HepG2 (cell line): ENCODE measurements at places on chromosomes 1 and 21. TPM values are rescaled to one million over a fixed set of nuclear protein-coding genes. Genes with fewer than 3 reads are reported as not detected.

CD1B gene
- not detected in 2 replicates for total RNA-seq

LYST gene
- total RNA-seq: 2.5 and 2.7 TPM in 2 replicates

TSPAN1 gene
- 1.2 and 1.7 TPM in 2 replicates for total RNA-seq

C1orf94 gene
- not detected in 2 replicates for total RNA-seq

SLC5A9 gene
- 12.5 and 42.0 TPM in 2 replicates for total RNA-seq

HTR6 gene
- 0.04 TPM in 1 of 2 replicates, not detected in the other for total RNA-seq

SYPL2 gene
- 0.24 and 0.25 TPM in 2 replicates for total RNA-seq

ACTL8 gene
- 0.64 and 1.0 TPM in 2 replicates for total RNA-seq

LCE5A gene
- total RNA-seq: not detected in 2 replicates

PGLYRP4 gene
- not detected in 2 replicates for total RNA-seq

PTPN14 gene
- 4.7 and 8.4 TPM in 2 replicates for total RNA-seq

NKAIN1 gene
- 0.29 TPM in 1 of 2 replicates, not detected in the other for total RNA-seq

DMRTB1 gene
- not detected in 2 replicates for total RNA-seq

EFNA1 gene
- total RNA-seq: 41.2 and 81.8 TPM in 2 replicates

FCRL4 gene
- not detected in 2 replicates for total RNA-seq

TMEM125 gene
- not detected in 2 replicates for total RNA-seq
